ENCODE measurements at places on chromosomes 7 and 10.

DNA sequence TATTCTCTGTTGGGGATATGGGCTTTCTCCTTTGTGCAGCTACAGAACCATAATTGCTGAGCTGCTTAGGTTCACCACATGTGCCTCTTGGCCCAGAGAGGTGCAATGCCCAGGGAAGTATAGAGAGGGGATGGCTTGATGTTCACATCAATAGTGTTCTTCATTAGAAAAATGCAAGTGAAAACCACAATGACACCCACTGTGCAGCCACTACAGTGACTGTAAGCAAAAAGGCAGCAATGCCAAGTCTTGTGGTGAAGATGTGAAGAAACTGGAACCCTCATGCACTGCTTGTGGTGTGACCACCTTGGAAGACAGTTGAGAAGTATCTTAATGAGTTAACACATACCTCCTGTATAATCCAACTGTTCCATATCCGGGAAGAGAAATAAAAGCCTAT lies 318.9 kb upstream of the ZMIZ1 start:
- no peak overlapping the region for H3K4me3 ChIP-seq
- DNase-seq, result no peak
- H3K27ac ChIP-seq, result no peak overlapping the region

GRCh38 chr7:3942816-3943745 lies 642.0 kb downstream of the SDK1 start:
- no peaks in the 10 kb centered on the region for H3K27me3 ChIP-seq
- no peaks in the 10 kb centered on the region for H3K36me3 ChIP-seq
- DNase-seq, result no peak
- H3K4me3 ChIP-seq, result no peak overlapping the region
- no peak overlapping the region for H3K27ac ChIP-seq
- H3K4me1 ChIP-seq, result no peaks in the 10 kb centered on the region

DNA sequence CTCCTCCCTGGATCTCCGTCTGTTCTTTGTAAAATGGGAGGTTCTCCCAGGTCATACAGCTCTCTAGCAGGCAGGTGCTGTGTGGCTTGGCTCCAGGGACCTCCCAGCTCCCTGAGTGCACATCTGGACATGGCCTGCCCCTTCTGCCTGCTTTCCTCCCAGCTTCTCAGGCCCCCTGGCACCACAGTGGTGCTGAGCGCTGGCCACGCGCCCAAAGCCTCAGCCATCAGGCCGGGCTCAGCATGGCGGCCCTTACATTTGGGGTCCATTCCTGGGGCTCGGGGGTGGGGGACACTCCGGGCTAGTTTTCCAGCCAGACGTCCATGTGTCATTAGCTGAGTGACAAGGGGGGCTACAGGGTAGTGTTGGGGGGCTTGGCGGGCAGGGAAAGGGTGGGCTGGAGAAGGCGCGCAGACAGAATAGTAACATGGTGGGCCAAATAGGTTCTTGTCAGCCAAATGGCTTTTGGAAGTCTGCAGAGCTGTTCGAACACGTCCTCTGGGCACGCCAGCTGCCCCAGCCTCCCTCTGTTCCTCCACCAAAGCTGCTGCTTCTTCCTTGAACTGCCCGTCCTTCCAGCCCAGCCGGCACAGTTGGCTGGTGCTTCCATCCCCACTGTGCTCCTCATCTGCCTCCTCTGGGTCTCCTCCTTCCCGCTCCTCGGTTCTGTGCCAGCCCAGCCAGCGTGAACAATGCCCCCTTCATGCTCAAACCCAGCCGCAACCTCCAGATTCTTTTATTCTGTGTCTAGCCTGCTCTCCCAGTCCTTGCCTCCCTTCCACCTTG lies 65.9 kb downstream of the GOLGA7B start:
- no peak overlapping the region for H3K4me3 ChIP-seq
- no peak overlapping the region for H3K27ac ChIP-seq
- no peaks in the 10 kb centered on the region for H3K36me3 ChIP-seq
- H3K27me3 ChIP-seq, result no peaks in the 10 kb centered on the region
- no peaks in the 10 kb centered on the region for H3K4me1 ChIP-seq

GRCh38 chr7:102236592-102237287 lies 49.9 kb upstream of the SH2B2 start:
- H3K4me1 ChIP-seq, result peaks cover 37% of the 10 kb centered on the region
- peaks cover 3% of the 10 kb centered on the region for H3K36me3 ChIP-seq
- DNase-seq, result peak; percentile 69
- H3K4me3 ChIP-seq, result no peak overlapping the region
- no peaks in the 10 kb centered on the region for H3K27me3 ChIP-seq

GRCh38 chr10:69073736-69074364 lies 14.1 kb upstream of the SRGN start:
- H3K27ac ChIP-seq, result no peak overlapping the region
- H3K4me3 ChIP-seq, result no peak overlapping the region
- H3K27me3 ChIP-seq, result no peaks in the 10 kb centered on the region
- DNase-seq, result no peak
- no peaks in the 10 kb centered on the region for H3K36me3 ChIP-seq
- no peaks in the 10 kb centered on the region for H3K4me1 ChIP-seq

- H3K4me1 ChIP-seq, result no peaks in the 10 kb centered on the region
- H3K4me3 ChIP-seq, result no peak overlapping the region
- no peaks in the 10 kb centered on the region for H3K27me3 ChIP-seq
- no peak overlapping the region for H3K27ac ChIP-seq
- DNase-seq, result no peak
Measured at GRCh38 chr7:70484255-70484654, 647.7 kb upstream of the GALNT17 start.

DNA sequence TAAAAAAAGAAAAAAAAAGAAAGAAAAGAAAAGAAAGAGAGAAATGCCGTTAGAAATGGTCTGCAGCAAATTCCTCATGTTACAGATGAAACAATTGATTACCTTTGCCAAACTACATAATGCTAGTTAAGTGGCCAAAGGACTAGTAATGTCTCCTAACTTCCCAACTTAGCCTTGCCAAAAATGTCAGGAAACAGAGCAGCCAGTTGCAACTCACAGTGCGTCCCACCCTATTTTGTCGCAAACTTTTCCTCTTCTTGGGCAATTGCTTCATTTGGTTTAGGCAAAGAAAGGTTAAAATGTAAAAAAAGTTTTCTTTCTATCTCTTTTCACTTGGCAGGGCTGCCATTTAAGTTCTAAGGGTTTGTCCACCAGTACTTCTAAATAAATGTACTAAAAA lies 53.1 kb downstream of the APBB1IP start:
- H3K4me1 ChIP-seq, result peaks cover 7% of the 10 kb centered on the region
- DNase-seq, result no peak
- H3K27ac ChIP-seq, result no peak overlapping the region
- H3K27me3 ChIP-seq, result no peaks in the 10 kb centered on the region

Measured in liver (tissue), 10 donors.